HFFc6 (cell line): ENCODE measurements at places on chromosomes 12 and 14. TPM values are rescaled to one million over a fixed set of nuclear protein-coding genes. Genes with fewer than 3 reads are reported as not detected.

GRCh38 chr14:99274346-99275221, 2.6 kb upstream of the BCL11B start:
- H3K27ac ChIP-seq, result no peak overlapping the region
- H3K36me3 ChIP-seq, result no peaks in the 10 kb centered on the region
- H3K4me3 ChIP-seq, result peak overlapping the region; percentile 56; the same call in 1 of the 2 replicates
- peak; percentile 12 for DNase-seq

LETMD1 gene
- total RNA-seq, result 20.8 to 27.6 TPM (median 23.8 TPM) in 3 replicates

- peak overlapping the region; percentile 48 for H3K27ac ChIP-seq
- no peaks in the 10 kb centered on the region; the same call in 1 of the 2 replicates for H3K27me3 ChIP-seq
- H3K4me1 ChIP-seq, result peaks cover 37% of the 10 kb centered on the region
- H3K36me3 ChIP-seq, result peaks cover 4% of the 10 kb centered on the region
- DNase-seq, result no peak
- H3K4me3 ChIP-seq, result peak overlapping the region; percentile 99
Measured at GRCh38 chr12:12613344-12613743, 1.7 kb downstream of the CREBL2 start.

GRCh38 chr14:78764645-78765044, 594.5 kb downstream of the NRXN3 start:
- no peaks in the 10 kb centered on the region for H3K36me3 ChIP-seq
- H3K4me1 ChIP-seq, result no peaks in the 10 kb centered on the region
- DNase-seq, result no peak

GRCh38 chr14:55160989-55161388, 30.4 kb downstream of the DLGAP5 start:
- H3K4me3 ChIP-seq, result no peak overlapping the region
- DNase-seq, result peak; percentile 22

IAPP gene
- not detected in 3 replicates for total RNA-seq

GRCh38 chr14:49287004-49287403, 299.2 kb downstream of the RPS29 start:
- no peaks in the 10 kb centered on the region for H3K4me1 ChIP-seq
- no peak overlapping the region for H3K27ac ChIP-seq
- no peak overlapping the region for H3K4me3 ChIP-seq
- peaks cover 5% of the 10 kb centered on the region; the same call in 1 of the 2 replicates for H3K36me3 ChIP-seq

- H3K27ac ChIP-seq, result no peak overlapping the region
- DNase-seq, result no peak
- no peaks in the 10 kb centered on the region for H3K4me1 ChIP-seq
- no peaks in the 10 kb centered on the region for H3K27me3 ChIP-seq
Measured at GRCh38 chr12:24226745-24227350, 277.4 kb upstream of the SOX5 start.

GRCh38 chr12:3355378-3355900, 135.6 kb upstream of the PRMT8 start:
- peaks cover 12% of the 10 kb centered on the region for H3K27me3 ChIP-seq
- no peaks in the 10 kb centered on the region for H3K36me3 ChIP-seq
- H3K27ac ChIP-seq, result no peak overlapping the region
- no peaks in the 10 kb centered on the region for H3K4me1 ChIP-seq
- no peak for DNase-seq

DNA sequence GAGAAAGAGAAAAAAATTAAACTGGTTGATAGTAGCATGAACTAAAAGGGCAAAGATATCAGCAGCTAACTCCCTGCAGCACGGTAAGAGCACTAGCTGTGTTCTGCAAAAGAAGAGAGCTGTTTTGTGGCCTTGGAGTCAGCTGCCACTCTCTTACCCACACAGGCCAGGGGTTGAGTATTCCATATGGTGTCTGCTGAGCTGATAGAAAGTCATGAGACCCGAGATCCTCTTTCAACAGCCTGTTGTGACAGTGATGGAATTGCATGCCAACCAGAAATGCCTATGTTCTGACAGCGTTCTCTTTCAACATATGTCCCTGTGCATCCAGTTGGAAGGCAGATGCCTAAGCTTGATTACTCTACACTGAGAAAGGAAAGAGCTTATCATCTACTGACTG, 39.9 kb downstream of the TMTC1 start:
- no peaks in the 10 kb centered on the region for H3K4me1 ChIP-seq
- H3K27me3 ChIP-seq, result no peaks in the 10 kb centered on the region; the same call in 1 of the 2 replicates
- H3K4me3 ChIP-seq, result no peak overlapping the region
- H3K36me3 ChIP-seq, result no peaks in the 10 kb centered on the region

CPNE6 gene
- not detected in 3 replicates for total RNA-seq

TSPAN11 gene
- 0.11 TPM in 1 of 3 replicates, not detected in the others for total RNA-seq

OR6C70 gene
- not detected in 3 replicates for total RNA-seq

GRCh38 chr12:70535896-70536374, 101.3 kb downstream of the PTPRB start:
- H3K36me3 ChIP-seq, result peaks cover 16% of the 10 kb centered on the region
- no peaks in the 10 kb centered on the region for H3K27me3 ChIP-seq
- DNase-seq, result no peak
- H3K4me1 ChIP-seq, result peaks cover 8% of the 10 kb centered on the region
- H3K27ac ChIP-seq, result no peak overlapping the region
